ENCODE measurements at places on chromosomes 6 and 20.

DNA sequence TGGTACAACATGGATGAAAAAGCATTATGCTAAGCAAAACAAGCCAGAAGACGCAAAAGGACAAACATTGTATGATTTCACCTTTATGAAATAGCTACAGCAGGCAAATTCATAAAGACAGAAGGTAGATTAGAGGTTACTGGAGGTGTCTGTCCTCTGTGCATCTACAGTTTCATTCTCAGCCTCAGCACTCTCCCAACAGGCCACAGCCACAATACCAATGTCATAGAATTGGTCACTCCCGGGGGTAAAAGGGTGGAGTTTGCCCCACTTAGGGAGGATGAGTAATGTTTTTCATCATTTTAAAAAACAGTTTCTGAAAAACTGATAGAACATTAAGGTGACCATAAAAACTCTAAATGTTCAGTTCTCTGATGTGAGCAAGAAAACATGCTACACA lies 17.2 kb upstream of the TMX4 start:
- no peaks in the 10 kb centered on the region for H3K36me3 ChIP-seq
- no peak overlapping the region for H3K4me3 ChIP-seq
- H3K27ac ChIP-seq = no peak overlapping the region
- H3K4me1 ChIP-seq = peaks cover 12% of the 10 kb centered on the region
- no peaks in the 10 kb centered on the region for H3K27me3 ChIP-seq
- no peak for DNase-seq

DNA sequence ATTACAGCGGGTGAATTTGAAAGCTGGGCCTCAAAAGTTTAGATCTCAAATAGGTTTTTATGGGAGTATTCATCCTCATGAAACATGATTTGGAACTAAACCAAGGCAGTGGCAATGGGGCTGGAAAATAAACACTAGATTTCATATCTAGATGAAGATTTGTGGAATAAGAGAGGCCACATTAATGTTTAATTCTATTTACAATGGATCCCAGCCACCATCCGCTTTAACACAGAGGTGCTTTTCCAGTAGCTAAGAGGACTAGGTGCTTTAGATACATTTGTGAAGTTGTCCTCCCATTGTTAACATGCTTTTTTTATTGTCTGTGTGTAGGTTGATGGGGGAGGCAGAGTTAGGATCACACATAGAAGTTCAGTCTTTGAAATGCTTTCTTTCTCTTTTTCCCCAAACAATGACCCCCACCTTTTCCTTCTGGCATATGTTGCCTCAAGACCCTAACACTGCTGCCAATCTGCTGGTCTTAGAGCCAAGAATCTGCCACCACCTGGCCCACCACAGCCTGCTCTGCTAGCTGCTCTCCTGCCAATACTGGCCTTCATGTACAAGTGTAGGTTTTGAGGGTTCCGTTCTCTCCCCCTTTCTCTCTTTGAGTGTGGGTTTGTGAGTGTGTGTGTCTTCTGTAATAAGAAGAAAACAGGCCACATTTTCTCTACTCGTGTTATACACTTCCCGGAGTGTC lies 27.8 kb upstream of the GFRAL start:
- no peaks in the 10 kb centered on the region for H3K27me3 ChIP-seq
- H3K4me1 ChIP-seq = no peaks in the 10 kb centered on the region
- no peak overlapping the region for H3K4me3 ChIP-seq
- no peak overlapping the region for H3K27ac ChIP-seq
- no peaks in the 10 kb centered on the region for H3K36me3 ChIP-seq
- no peak for DNase-seq

GRCh38 chr20:1469925-1470571 lies 3.4 kb upstream of the NSFL1C start:
- H3K4me3 ChIP-seq = no peak overlapping the region
- peaks cover 41% of the 10 kb centered on the region for H3K4me1 ChIP-seq
- peak overlapping the region; percentile 87 for H3K27ac ChIP-seq
- peak; percentile 65 for DNase-seq

- H3K36me3 ChIP-seq = peaks cover 27% of the 10 kb centered on the region
- no peaks in the 10 kb centered on the region for H3K4me1 ChIP-seq
- no peaks in the 10 kb centered on the region for H3K27me3 ChIP-seq
- peak overlapping the region; percentile 71 for H3K27ac ChIP-seq
- DNase-seq = peak; percentile 76
- no peak overlapping the region for H3K4me3 ChIP-seq
These were observed 35.9 kb downstream of the PLCG1 start for GRCh38 chr20:41173161-41173721.
